ENCODE measurements at places on chromosomes 1 and 21.

GRCh38 chr1:229685149-229685548, 59.1 kb downstream of the URB2 start:
- no peak for DNase-seq

- no peak for DNase-seq
Measured at GRCh38 chr1:244173769-244174168, 122.7 kb downstream of the ZBTB18 start.

DNA sequence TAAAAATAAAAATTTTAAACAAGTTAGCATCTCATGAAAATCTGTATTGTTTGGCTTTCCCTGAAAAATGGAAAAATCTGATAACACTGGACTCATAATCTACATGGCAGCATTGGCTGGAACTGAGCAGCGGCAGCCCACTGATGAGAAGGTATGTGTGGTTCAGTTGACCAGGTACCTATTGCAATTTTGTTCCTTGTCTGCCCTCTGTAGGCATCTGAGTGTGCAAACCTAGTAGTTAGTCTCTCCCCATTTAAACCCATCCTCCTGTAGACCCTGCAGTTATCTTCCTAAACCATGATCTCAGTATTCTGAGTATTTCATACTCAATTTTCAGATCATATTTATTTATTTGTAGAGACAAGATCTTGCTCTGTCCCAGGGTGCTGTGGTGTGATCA, 59.4 kb upstream of the SERBP1 start:
- no peak for DNase-seq

- no peak for DNase-seq
Measured at GRCh38 chr1:33177996-33178540, 3.8 kb downstream of the TRIM62 start.

- DNase-seq = no peak
Measured at GRCh38 chr1:206893380-206893779, 3.9 kb upstream of the IL24 start.

DNA sequence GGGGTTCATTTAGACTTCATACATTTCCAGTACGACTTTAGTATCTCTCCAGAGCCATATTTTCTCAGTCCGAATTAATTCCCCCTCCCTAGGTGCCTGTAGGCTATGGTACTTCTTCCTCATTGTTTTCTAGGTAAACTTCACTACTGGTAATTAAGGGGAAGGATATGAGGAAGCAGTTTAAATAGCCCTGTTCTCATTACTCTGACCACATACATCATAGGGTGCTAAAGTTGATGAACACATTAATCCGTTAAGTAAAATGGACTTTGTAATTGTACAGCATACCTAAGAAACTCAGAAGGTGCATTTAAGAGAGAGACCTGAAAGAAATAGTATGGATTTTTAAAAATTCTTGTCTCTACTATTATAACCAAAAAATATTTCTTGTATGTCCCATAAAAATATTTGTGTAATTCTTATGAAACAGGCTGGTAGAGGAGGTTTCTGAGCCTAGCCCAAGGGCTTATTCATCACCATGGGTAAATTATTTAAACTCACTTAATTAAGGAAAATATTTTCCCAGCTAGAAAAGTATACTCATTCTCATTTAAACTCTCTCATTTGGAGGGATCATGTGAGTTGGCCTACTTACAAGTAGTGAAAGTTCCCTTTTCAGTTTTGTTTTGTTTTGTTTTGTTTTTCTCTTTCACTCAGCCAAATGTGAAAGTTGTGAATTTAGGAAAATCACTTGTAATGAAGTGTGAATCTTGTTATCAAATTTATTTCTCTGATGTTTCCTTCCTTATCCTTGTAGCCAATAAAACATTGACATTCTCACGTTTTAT, 2.0 kb downstream of the PRMT6 start:
- DNase-seq = no peak

GRCh38 chr1:11920239-11920903, 5.9 kb downstream of the KIAA2013 start:
- DNase-seq = no peak

- DNase-seq = peak; percentile 60
Measured at GRCh38 chr1:228037401-228038386, 30.9 kb downstream of the WNT3A start.

- peak; percentile 43 for DNase-seq
Measured at GRCh38 chr1:221743416-221744208, 1.7 kb upstream of the DUSP10 start.

GRCh38 chr1:248373761-248374160, 1.8 kb upstream of the OR2T6 start:
- DNase-seq = no peak

GRCh38 chr1:52055066-52055865, at the start of gene TXNDC12:
Gene TXNDC12 (minus strand): TSS chr1:52055191. CDS start chr1:52055096, 95 bp downstream.
- DNase-seq = peak; percentile 83

DNA sequence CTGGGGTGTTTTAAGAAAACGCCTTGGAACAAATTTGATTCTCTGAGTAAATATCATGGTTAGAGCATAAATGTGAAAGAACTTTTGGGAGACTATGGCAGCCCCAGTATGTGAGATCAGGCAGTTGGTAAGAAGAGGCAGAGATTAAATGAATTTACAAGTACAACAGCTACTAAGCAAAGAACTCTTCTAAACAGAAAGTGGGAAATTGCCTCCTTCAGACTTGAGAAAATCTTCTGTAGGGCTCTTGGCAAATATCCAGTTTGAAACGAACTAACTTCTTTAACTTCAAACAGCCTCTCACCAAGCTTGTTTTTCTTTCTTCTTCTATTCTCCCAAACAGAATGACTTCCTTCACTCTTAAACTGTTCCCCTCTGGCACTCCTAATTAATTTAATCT, 337.7 kb downstream of the SIPA1L2 start:
- no peak for DNase-seq

GRCh38 chr1:219478811-219479210, 134.1 kb downstream of the ZC3H11B start:
- no peak for DNase-seq

DNA sequence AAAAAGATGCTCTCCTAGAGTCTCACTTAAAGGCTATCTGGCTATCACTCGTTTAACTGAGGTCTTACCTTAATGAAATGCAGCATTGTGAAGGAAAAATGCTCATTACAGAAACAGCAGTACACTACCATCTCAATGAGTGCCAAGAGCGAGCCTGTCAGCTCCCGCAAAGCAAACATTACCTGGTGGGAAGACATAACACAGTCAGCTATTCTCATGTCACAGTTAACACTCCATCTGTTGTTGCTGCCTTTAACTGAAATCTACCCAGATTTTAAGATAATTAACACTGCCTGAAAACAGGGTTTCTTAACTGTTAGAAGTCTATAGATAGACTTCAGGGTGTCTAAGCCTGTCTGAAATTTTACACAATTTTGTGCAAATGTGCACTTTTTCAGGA, 39.1 kb downstream of the PCSK9 start:
- no peak for DNase-seq

All from GM06990 (cell line).